Aorta (tissue), 5 donors: ENCODE measurements at places on chromosomes 1 and 21. TPM values are rescaled to one million over a fixed set of nuclear protein-coding genes. Genes with fewer than 3 reads are reported as not detected.
A peak's percentile ranks its signal among the peaks of the same experiment; 100 is the strongest.

DNA sequence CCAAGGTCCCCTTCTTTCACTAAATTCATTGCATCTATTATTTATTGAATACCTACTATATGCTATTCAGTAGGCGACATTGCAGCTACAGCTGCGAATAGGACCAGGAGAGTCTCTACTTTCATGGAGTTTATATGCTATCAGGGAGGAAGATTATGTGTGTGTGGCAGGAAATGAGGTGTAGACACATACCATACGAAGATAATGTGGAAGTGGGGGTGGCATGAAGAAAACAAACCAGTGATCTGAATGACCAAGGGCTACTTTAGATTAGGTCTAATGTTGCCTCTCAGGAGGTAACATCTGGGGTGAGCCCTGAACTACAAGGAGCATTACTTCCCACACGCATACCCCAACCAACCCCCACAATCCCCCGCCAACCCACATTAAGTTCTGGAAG is 1.0 kb upstream of the PPIH start:
- no peak for DNase-seq

DNA sequence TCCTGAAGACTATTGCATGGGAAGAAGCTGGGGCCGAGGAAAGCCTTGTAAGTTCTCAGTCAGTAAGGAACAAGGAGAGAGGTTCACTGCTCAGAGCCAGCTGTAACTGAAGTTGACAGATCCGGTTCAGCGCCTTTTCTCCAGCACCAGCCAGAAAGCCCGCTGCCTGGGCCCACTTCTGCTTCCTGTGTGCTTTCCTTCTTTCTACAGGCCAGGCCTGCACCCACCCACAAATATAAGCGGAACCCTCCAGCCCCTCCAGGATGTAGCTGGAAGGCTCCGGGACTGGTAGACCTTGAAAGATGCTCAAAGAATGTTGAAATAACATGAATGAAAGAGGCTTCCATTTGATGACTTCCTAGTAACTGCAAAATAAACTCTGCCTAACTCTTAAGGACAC is 38.8 kb downstream of the PARP1 start:
- no peak for DNase-seq

- DNase-seq: peak; percentile 74
These were observed 15.9 kb downstream of the PDXK start for GRCh38 chr21:43734928-43735229.

DNA sequence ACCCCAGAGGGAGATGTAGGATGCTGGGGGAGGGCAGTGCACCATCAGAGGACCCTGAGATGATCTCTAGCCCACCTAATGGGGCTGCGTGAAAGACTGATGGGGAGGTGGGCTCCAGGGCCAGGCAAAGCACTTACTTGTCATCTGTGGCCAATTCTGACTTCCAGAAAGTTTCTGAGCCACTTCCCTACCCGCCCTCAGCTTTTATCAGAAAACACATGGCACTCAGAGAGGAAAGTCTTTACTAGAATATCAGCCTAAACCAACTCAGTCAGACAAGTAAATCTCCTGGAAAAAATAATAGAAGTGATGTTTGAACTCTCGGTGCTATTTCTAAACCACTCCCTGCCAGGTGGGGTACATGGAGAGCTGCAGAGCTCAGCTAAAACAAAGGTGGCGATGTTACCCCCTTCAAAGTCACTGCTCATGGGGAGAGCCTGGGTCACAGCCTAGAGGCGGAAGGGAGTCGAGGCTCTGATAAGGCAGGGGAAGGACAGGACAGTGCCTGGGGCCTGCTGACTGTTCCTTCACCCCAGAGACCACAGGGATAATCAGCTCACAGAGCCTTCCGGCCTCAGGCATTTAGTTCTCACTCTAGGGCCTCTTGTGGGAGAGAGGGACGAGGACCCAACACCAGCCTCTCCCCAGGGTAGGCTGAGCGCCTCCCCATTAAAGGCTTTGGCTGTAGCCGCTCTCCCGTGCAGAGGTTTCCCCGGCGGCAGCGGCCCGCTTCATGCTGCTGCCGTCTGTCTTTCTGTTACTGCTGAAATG is 14.2 kb downstream of the SMIM12 start:
- DNase-seq: no peak

- DNase-seq: no peak
These were observed 14.1 kb downstream of the CNR2 start for GRCh38 chr1:23899070-23899469.

GRCh38 chr1:79874289-79874688 is 867.8 kb upstream of the ADGRL4 start:
- no peak for DNase-seq

- no peak for DNase-seq
These were observed 15.6 kb downstream of the TPM3 start for GRCh38 chr1:154176337-154176736.

GRCh38 chr1:151193304-151193703 is 3.3 kb upstream of the VPS72 start:
- DNase-seq: no peak

GRCh38 chr1:113048064-113048463 is 24.9 kb upstream of the LRIG2 start:
- no peak for DNase-seq

GRCh38 chr1:67948151-67949080 is 102.0 kb downstream of the DIRAS3 start:
- DNase-seq: no peak

DNA sequence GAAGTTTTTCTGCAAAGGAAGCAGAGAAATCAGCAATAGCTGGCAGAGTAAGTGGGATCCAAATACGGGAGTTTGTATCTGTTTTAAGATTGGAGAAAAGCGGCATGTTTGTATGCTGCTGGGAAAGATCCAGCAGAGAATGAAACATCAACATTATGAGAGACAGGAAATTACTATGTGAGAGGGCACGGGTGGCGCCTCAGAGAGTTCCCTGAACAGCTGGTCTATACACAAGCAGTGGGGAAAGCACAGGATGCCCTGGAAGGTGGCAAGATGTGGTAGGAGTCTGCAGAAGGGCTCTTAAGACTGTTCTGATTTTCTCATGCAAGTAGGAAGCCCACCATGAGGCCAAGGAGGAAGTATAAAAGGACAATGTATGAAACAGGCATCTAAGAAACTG is 130.4 kb downstream of the RERE start:
- no peak for DNase-seq

CCDC181 gene
- 0.97 TPM for total RNA-seq

TDRKH gene
- total RNA-seq: 9.1 TPM
